ENCODE measurements at places on chromosomes 7 and 10.

DNA sequence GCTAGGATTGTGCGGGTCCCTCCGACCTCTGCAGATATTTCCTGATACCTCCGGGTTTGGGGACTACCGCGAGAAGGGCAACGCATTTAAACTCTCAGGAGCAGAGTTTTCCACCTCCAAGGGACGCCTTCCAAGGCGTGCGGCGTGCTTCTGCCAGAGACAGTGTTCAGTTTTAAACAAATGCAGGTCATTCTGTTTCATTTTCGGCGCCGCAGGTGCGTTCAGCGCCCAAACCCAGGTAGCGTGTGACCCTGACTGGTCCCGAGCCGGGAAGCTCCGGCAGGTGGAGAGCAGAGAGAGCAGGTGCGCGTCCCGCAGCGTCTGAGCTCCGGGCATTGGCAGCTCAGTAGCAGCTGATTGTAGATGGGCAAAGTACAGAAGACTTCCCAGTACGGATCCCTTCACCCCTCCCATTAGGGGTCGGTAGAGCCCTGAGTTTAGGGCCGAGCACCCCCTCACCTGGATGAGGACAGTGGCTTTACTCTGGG lies 1.4 kb upstream of the CYP26A1 start:
- DNase-seq: no peak

DNA sequence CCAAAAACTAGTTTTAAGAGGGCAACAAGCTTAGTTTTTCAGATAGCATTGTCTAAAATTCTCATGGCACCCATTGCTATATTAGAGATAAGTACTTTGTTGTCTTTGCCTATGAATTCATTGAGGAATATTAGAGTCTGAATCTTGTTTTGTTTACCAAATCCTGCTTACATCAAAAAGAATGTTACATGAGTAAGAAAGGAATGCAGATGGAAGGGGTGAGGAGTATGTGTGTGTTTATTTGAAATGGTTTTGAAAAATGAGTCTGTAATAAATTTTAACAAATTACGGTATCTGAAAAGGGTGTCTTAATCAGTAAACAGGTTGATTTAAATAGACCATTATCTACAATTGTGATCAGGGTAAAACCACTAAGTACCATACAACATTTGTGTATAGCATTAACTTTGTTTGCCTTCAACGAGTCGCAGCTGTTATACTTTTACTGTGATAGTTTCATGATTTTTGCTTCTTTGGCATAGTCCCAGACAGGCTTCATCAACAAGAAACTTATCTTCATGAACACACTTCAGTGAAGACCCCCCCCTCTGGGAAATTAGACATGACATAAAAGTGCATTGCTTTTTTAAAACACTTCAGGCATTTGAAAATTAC lies 1183.9 kb upstream of the C7orf33 start:
- peak; percentile 68 for DNase-seq

- DNase-seq: peak; percentile 33
Observed at GRCh38 chr7:25720427-25720826, 431.6 kb upstream of the NFE2L3 start.

DNA sequence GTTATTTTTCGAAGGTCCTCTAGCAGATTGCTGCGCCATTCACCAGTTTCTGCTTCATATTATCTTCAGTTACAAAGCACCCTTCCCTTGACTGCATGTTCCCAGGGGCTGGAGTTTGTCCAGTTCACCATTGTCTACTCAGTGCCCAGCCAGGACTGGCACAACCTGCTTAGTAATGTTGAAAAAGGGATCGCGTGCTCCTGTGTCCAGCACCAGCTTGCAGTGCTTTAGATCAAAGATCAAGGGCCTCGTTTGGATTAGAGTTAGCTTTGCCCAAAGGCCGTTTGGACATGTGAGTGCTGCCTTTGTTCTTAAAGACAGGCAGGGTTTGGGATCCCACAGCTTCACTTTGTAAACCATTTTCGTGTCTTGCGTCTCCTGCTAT lies 867 bp downstream of the ATP6V0E2 start:
- DNase-seq: no peak

- peak; percentile 66 for DNase-seq
Observed at GRCh38 chr7:130982160-130982638, 248.2 kb upstream of the KLF14 start.

DNA sequence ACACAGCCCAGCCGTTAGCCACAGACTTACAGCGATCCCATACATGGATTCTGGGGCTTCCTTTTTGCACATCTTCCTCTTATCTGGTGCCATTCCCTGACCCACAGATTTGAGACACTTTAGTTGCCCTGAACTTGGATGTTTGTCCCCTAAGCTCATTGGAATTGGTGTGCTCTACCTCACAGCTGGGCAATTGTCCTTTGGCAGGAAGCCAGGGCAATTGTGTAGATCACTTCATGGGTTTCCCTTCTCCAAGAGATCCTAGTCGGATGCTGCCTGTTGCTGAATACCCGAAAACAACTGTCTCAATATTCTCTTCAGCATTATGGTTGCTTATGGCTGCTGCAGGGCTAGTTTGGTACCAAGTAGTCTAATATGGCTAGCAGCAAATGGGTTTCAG lies 470.7 kb upstream of the MKI67 start:
- no peak for DNase-seq

- DNase-seq: no peak
Observed at GRCh38 chr7:25169683-25170082, 44.6 kb upstream of the CYCS start.

GRCh38 chr7:92843781-92844180 lies 7.4 kb upstream of the CDK6 start:
- no peak for DNase-seq

GRCh38 chr7:92650391-92650790 lies 60.2 kb upstream of the FAM133B start:
- no peak for DNase-seq

DNA sequence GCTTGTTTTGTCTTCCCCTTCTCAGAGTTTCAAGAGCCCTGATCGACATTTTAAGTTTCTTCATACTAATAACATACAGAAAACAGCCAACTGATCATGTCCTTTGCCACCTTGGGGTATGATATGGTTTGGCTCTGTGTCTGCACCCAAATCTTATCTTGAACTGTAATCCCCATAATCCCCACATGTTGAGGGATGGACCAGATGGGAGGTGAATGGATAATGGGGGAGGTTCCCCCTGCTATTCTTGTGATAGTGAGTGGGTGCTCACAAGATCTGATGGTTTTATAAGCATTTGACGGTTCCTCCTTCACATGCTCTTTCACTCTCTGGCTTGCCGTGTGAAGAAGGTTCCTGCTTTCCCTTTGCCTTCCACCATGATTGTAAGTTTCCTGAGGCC lies 190.3 kb downstream of the CHCHD3 start:
- DNase-seq: no peak

DNA sequence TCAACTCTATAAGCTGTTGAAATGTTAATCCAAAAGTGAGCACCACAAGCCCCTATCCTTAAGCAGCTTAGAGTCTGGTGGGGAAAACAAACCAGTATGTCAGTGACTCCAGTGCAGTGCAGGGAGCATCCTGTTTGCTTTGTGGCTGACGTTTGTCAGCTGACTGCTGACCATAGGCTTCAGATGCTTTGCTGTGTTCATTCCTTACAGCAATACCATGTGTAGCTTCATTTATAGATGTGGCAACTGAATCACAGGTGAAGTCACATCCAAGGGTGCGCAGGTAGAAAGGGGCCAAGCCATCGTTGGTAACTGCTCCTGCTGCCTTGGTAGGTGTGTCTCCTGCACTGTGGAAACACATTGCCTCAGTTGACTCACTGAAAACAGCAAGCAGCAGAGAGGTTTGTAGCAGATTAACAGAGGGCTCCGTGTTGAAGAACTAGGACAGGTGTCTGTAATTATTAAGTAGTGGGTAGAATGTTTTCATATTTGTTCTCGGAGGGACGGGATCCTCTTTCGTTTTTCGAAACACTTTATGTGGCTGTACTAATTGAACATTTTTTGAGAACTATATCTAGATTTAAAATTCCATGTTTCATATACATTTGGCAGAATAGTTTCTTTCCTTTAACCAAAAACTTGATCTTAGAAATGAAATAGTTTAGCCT lies 2.0 kb downstream of the INSIG1 start:
- DNase-seq: no peak

- DNase-seq: no peak
Observed at GRCh38 chr10:27104919-27105318, 4.6 kb upstream of the ANKRD26 start.
